ENCODE measurements at places on chromosomes 11 and 22. TPM values are rescaled to one million over a fixed set of nuclear protein-coding genes. Genes with fewer than 3 reads are reported as not detected.

The ACTN3 gene
- 20.4 TPM for total RNA-seq

The OR52I1 gene
- not detected for total RNA-seq

The OR4C6 gene
- not detected for total RNA-seq

The CELSR1 gene
- 19.9 TPM for total RNA-seq

The PNPLA3 gene
- 19.6 TPM for total RNA-seq

The TMPRSS4 gene
- total RNA-seq: 1.4 TPM

The UBQLN3 gene
- total RNA-seq: not detected

The GLYAT gene
- 0.32 TPM for total RNA-seq

The CABP4 gene
- total RNA-seq: not detected

The OR51I2 gene
- not detected for total RNA-seq

GRCh38 chr11:82864268-82864667, 36.0 kb downstream of the PRCP start:
- peak; percentile 55 for DNase-seq

GRCh38 chr22:40030758-40031095, 36.0 kb downstream of the FAM83F start:
- DNase-seq: no peak

GRCh38 chr22:25019427-25020184, 67.1 kb downstream of the KIAA1671 start:
- DNase-seq: no peak

DNA sequence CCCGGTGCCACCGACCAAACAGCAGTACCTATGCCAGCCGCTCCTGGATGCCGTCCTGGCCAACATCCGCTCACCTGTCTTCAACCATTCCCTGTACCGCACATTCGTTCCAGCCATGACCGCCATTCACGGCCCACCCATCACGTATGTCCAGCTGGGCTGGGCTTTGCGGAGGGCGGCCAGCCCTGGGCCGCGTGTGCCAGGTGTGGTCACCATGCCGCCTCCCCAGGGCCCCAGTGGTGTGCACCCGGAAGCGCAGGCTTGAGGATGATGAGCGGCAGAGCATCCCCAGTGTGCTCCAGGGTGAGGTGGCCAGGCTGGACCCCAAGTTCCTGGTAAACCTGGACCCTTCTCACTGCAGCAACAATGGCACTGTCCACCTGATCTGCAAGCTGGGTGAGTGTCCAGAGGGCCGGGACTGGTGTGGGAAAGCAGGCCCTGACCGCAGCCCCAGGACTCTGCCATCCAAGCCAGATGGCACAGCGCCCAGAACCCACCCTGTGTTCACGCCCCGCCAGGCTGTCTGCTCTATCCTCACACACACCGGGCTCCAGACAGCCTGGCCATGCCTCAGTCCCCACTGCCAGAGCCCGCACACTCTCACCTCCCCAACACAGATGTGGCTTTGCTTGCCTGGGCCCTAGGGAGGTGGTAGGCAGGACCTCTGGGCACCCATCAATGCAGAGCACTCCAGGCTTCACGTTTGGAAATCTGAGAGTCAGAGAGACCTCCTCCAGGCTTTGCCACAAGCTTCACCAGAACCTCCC, 77.6 kb downstream of the MED15 start:
- DNase-seq: no peak

- DNase-seq: no peak
These were observed 567.0 kb upstream of the CADM1 start for GRCh38 chr11:116071241-116071640.

DNA sequence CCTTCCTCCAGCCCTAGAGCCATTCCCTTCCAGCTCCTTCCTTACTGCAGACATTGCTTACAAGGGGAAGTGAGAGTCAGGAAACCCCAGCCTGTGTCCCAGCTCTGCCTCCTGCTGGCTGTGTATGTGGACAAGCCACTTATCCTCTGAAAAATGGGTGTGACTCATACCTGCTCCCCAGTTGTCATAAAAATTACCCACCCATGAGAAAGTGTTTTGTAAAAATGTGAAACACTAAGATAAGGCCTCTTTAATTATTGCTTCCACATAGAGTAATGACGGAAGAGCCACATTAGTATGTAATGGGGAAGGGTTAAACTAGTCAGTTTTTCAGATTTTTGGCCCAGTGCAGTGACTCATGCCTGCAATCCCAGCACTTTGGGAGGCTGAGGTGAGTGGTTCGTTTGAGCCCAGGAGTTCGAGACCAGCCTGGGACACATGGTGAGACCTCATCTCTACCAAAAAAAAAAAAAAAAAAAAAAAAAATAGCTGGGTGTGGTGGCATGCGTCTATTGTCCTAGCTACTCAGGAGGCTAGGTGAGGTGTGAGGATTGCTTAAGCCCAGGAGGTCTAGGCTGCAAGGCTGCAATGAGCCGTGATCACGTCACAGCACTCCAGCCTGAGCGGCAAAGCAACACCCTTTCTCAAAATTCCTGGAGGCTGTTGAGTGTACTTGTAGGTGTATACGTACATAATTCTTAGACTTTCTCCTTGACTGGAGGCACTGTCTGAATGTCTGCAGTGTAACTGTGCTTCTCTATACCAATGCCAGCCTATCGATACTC, 84.9 kb downstream of the CTTN start:
- DNase-seq: no peak

- DNase-seq: no peak
These were observed 7.3 kb upstream of the TAGLN start for GRCh38 chr11:117191680-117192400.

DNA sequence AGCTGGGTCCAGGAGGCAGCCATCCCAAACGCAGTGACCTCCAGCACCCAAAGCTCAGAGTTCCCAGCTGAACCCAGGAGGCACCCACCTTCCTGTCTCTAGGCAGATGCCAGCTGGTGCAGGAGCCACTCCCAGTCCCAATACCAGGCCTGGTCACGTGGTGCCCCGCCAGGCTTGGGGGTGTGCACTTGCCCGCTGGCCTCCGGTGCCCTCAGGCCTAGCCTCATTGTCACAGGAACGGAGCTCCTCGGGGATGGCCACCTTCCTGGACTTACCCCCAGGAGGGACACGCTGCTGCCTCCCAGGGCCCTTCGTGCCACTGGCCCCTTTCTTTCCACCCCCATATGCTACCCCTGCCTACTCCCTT, 4.6 kb downstream of the BID start:
- no peak for DNase-seq

- DNase-seq: no peak
These were observed 30.5 kb upstream of the MRGPRX1 start for GRCh38 chr11:18969720-18970119.

GRCh38 chr11:42625757-42626665, 685.8 kb upstream of the API5 start:
- no peak for DNase-seq

- DNase-seq: no peak
These were observed 530 bp downstream of the BBS1 start for GRCh38 chr11:66510990-66511339.

DNA sequence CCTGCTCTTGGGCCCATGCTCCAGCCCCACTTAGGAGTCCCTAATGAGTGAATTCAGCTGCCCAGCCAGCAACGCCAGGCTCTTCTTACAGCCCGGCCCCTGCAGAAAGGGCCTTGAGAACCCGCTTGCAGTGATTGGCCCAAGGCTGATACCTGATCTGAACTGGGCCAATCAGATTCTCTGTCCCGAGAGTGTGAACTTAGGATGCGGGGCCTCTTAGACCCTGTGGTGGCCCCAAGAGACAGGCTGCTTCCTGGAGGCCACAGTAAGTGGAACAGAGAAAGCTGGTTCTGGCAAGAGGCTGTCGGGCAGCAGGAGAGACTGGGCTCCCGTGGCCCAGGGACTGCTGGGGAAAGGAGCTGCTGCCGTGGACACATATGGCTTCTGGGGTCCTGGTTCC, 11.5 kb downstream of the VSTM5 start:
- DNase-seq: no peak

- no peak for DNase-seq
These were observed 832.2 kb downstream of the NTM start for GRCh38 chr11:132202621-132203020.

GRCh38 chr11:75198278-75198973, 42.1 kb upstream of the TPBGL start:
- no peak for DNase-seq

DNA sequence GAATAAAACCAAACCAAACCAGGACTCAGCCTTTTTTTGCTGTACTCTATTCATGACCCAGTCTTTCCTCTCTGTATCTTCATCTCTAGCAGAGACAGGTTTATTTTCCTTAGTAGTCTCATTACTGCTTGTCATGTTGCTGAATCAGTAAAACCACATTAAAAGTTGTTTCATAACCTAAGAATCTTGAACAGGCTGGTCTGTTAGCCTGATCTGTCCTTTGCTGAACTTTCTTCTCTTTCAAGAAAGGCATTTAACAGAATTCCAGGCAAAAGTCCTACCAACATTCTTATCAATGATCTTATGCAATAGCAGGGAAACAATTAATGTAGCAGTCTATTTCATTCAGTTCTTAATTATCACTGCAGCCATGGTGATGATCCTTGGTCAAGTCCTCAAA, 197.7 kb downstream of the CASP12 start:
- DNase-seq: no peak

DNA sequence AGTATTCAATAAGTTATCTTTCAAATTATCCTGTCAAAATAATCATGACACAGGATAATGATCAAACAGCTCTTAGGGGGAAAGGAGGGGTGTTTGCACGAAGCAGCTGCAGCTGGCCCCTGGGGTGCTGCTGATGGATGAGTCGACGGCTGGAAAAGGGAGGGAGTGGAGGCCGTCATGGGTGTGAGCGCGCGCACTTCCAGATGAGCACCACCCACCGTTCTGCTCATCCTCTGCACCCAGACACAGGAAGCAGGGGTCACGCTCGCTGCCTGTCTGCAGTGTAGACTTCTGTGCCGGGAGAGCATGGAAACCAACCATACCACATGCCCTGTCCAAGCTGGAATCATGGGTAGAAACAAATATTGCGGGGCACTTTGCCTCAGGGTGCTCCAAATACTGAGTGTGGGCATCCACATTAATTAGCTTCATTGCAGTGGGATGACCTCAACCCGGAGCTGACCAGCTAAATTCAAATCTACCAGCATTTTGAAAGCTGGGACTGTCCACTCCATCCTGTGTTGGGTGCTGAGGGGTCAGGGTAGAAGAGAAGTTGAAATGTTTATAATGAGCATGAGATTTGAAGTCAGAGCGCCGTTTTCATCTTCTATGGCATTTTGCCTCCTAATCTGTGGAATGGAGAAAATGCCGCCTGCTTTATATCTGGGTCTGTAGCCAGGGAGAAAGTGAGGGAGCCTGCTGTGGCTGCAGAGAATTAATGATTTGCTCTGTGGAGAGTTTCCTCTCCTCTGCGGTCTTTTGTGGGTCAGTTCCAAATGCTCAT, 802.4 kb downstream of the TBC1D22A start:
- no peak for DNase-seq

GRCh38 chr11:94544646-94545263, 1.0 kb downstream of the FUT4 start:
- DNase-seq: peak; percentile 56

DNA sequence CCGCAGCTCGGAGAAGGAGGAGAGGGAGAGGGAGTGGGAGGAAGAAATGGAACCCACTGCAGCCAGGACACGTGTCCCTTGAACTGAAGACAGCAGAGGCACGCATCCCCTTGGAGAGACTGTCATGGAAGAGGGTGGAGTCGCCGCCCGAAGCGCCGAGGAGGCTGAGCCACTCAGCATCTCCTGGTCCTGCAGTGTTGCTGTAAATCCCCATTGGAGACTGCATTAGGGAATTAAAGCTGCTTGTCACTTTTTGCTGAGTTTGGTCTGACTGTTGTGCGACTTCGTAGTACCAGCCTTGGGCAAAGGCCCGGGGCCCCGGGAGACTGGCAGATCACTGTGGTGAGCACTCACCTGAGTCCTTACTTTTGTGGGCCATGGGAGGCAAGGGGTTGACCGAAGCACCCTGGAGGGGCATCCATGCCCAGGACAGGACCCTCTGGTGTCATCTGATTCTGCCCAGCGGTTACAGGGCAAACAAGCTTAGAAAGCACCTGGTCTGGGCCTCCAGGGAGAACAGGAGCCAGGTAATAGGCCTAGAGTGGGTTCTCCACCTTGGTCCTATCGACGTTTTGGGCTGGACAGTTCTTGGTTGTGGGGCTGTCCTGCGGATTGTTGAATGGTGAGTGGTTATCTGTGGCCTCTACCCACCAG, 797 bp downstream of the VPREB1 start:
- no peak for DNase-seq

GRCh38 chr11:74504100-74504691, 10.7 kb upstream of the LIPT2 start:
- no peak for DNase-seq

- DNase-seq: no peak
These were observed 851.3 kb downstream of the TBC1D22A start for GRCh38 chr22:47613606-47614350.

DNA sequence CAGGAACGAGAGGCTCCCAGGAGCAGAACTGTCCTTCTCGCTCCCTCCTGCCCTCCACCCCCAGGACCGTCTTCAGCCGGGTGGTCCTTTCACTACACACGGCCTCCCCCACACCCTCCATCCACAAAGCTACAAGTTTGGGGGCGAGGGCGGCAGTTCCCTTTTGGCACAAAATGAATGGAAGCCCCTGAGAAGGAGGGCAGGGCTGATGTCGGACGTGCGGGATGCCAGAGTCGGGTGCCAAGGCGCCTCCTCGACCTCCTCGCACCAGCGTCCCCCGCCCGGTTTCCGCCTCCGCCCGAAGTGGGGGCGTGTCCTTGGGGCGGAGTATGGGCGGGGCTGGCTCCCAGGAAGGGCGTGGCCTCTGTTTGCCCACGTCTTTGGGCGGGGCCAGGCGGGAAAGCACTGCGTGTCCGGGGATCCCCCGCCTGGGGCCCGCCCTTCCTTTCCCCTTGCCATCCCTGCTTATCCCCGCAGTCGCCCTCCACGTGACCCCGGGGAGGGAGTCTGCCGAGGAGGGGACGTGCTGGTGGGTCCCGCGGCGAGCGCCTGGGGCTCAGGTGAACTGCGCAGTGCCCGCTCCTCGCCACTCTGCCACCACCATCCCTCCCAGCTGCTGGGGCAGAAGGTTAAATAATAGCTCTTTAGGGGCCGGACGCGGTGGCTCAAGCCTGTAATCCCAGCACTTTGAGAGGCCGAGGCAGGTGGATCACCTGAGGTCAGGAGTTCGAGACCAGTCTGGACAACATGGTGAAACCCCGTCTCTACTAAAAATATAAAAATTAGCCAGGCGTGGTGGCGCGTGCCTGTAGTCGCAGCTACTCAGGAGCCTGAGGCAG, 937 bp upstream of the EFEMP2 start:
- peak; percentile 97 for DNase-seq

DNA sequence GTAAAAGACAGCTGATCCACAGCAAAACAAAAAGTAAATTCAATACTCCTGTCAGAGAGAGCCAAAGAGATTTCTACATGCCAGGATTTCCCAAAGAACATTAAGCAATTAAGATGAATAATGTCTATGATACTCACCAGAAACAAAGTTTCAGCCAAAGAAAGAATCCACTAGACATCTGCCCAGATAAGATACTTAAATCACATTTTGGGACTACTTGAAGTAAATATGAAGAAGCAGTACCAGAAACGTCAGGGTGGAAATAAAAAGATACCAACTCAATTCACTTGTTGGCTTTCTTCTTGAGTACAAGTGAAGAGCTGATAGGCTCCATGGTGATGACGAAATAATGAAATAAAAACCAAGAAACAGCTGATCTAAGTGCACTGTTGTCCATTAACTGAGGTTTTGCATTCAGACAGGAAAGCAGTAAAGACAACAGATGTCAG, 31.6 kb upstream of the ARHGAP32 start:
- no peak for DNase-seq

- DNase-seq: no peak
These were observed 12.1 kb downstream of the SPATA19 start for GRCh38 chr11:133832991-133833897.

Measured in WTC11 (cell line).